ENCODE measurements at places on chromosomes 5 and 9.

DNA sequence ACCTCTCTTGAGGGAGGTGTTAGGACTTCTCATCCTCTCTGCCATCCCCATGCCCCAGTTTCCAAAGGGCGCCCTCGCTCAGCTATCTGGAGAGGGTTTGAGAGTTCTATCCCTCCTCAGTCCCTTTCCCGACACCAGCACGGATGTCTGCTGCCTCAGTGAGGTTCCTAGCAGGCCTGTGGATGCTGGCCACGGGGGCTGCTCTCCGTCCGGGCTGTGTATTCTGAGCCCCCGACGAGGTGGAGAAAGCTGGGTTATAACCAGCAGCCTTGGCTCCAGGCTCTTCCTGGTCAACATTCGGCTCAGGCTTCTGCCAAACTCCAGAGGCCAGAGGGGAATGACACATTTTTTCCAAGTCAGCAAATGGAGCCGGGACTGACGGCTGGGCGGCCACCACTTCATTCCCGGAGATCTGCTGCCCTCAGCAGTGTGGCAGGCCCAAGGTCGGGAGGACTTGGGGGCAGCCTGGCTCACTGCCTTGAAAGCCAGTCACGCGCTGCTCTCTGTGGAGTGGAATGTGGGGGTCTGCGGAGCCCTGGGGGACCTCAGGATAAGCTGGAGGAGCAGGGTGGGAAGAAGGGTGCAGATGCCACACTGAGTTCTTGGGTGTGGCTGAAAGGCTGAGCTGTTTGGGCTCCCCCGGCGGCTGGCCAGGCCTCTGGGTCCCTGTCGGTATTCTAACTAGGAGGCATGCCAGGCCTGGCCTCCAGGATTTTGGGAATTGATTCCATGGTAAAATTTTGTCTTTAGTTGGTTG lies 27.4 kb downstream of the PTPA start:
- no peak for DNase-seq

- DNase-seq = no peak
These were observed 525.7 kb downstream of the TLE4 start for GRCh38 chr9:80097476-80097875.

DNA sequence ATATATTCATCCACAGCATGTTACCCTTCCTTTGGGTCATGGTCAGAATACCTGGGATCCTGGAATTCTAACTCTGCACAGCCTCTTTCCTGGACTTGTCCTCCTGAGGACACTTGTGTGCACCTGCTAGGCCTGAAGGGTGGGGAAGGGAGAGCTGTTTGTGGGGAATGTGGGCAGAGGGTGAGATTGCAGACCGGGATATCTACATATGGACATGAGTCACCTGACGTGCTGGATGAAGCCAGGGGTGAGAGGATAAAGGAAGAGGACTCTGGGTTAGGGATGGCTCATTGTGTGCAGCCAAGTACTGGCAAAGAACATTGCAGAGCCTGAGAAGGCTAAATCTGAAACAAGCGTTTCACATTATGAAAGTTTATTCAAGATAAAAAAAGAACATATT lies 241.4 kb upstream of the RPS23 start:
- no peak for DNase-seq

- DNase-seq = no peak
These were observed 4.7 kb upstream of the YTHDC2 start for GRCh38 chr5:113508756-113509155.

DNA sequence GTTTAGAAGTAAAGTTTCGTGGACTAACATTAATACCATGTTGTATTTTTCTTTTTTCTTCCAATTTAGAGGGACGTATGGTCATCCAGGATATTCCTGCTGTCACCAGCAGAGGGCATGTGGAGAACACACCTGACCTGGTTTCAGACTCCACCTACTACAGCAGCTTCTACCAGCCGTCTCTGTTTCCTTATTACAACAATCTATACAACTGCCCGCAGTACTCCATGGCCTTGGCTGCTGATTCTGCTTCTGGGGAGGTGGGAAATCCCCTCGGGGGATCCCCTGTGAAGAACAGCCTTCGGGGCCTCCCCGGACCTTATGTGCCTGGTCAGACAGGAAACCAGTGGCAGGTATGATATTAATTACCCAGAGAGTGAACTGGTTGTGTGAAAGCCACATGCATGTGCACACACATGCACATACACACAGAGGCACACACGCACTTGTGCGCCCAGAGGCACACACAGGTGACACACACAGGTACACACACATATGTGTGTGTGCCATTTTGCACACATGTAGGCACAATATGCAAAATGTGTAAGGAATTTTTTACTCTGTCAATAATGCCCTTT lies 52.4 kb downstream of the DMRT1 start:
- peak; percentile 63 for DNase-seq

DNA sequence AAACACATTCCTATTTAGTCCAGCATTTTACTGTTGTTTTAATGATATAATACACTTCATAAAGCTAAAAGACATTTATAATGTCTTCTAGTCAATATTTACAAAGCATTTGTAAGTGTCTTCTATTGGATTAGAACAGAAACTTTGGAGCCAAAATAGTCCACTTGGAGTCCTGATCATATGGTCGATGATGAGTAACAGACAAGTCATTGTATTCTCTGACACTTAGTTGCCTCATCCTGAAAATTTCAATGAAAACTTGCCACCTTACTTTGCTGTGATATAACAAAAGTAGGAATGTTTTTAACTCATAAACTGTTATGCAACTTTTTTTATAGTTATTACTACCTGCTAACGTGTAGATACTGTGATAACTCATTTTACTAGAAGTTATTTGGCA lies 132.5 kb downstream of the GABRB2 start:
- no peak for DNase-seq

GRCh38 chr5:134246771-134247427 lies 21.0 kb upstream of the PPP2CA start:
- no peak for DNase-seq

GRCh38 chr9:84974855-84975254 lies 305.3 kb downstream of the NTRK2 start:
- no peak for DNase-seq

- no peak for DNase-seq
These were observed 472.1 kb downstream of the CTNND2 start for GRCh38 chr5:11432116-11432515.

DNA sequence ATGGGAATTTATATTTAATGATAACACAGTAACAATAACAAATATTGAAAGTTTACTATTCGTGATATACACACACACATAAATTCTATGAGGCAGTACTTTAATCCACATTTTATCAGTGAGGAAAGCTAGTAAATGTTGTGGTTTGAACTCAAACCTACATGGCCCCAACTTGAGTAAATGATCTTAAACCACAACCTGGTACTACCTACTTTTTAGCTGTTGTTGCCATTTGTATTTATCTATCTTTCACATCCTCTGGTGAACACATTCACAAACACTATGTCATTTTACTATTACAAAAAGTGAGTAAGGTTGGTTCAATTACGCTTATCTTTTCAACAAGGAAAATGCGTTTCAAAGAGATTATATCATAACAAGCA lies 186.1 kb downstream of the SMC2 start:
- no peak for DNase-seq

DNA sequence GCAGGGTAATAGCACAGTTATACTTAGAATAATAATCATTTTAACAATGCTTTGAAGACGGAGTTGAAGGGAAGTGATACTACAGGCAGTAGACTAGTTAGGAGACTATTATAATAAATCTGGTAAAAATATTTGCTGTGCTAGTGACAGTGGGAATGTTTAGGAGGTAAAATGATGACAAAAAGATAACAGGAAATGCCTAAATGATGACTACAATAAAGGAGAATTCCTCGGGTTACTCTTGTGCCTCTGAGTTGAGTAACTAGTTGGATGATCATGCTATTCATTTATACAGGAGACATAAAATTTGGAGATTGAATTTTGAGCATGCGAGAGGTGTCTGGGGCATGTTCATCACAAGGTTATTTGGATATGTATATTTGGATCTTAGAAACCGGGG lies 32.2 kb upstream of the PAM start:
- no peak for DNase-seq

- no peak for DNase-seq
These were observed 404.7 kb upstream of the TRPC7 start for GRCh38 chr5:136769900-136770684.

DNA sequence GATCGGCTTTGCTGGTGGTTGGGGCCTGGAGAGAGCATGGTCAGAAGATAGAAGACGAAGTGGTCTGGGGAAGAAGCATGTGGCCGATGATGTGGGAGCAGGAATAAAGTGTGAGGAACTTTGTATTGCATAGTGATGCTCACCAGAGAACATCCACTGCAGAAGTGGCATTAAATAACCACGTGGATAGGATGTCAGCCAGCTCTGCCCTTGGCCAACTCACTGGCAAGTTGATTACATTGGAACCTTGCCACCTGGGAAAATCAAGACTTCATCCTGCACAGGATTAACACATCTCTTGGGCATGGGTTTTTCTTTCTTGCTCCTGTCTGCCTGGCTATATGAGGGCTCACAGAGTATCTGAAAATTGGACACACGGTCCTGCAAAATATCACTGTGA lies 217.4 kb downstream of the DMRT2 start:
- no peak for DNase-seq

- DNase-seq = no peak
These were observed 489.4 kb upstream of the WWC1 start for GRCh38 chr5:167801999-167802398.

DNA sequence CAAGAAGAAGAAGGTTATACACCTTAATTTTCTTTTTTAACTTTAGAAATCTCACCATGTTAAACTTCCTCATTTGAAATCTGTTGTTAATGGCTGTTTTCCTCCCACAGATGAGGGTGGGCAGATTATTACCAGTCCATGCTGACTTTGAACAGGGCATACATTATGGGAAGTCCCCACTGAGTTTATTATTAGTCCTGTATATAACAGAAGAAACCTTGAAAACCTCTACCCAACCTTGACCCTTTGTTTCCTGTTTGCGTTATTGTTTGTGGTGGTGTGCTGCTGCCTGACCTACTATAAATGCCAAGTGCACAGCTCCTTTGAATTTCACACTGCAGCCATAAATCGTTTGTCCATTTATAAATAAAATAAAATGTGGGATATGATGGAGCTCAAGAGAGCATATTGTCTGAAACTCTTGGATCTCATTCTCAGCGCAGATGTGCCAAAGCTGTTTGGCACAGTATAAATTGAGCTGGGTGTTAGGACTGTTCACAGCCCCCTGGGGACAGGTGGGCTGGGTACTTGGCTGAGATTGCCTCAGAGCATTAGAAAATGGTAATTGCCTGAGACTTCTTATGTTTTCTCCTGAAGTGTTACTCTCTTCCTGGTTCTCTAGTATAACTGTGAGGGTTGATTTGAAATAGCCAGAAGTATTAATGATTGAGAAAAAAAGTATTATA lies 139.6 kb downstream of the SPATA31D1 start:
- DNase-seq = no peak

- DNase-seq = no peak
These were observed 32.6 kb downstream of the FNBP1 start for GRCh38 chr9:130010151-130010988.

- DNase-seq = no peak
These were observed 70.3 kb upstream of the EQTN start for GRCh38 chr9:27367175-27367798.

DNA sequence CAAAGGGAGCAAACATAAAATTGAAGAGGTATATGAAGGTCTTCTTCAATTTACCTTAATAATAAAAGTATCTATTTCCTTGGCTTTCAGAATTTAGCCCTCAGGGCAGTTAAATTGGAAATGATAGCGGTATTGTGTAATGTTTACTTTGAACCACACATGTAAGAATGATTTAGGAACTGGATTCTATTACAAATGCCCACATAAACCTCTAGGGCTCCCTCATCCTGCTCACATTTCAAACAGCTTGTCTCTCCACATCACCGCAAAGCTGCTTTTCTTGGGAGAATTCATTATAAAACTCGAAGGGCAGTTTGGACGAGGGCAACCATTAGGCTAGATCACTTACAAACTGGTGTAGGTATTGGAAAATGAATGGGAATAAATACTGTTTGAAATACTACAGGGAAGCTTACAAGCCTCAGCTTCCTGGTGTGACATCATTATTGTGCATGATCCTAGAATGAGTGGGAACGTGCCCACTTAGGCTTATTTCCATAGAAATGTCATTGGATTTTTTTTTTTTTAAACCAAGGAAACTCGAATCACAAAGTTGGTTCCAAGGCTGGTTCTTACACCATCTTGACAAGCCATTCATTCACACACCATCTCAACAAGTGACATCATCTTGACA lies 47.3 kb downstream of the MTRR start:
- no peak for DNase-seq

- DNase-seq = no peak
These were observed 79.0 kb downstream of the AK8 start for GRCh38 chr9:132798817-132799790.

DNA sequence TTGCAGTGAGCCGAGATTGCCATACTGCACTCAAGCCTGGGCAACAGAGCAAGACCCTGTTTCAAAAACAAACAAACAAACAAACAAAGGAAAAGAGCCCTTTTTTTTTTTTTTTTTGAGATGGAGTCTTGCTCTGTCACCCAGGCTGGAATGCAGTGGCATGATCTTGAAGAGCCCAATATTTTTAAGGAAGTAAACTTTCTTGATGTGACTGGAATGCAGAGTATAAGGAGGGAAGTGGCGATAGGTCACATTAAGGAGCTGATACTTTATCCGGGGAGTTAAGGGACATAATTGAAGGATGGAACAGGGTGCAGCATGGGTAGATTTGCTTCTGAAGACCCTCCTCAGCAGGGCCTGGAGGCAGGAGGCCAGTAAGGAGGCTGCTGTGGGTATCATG lies 13.0 kb downstream of the NAIF1 start:
- no peak for DNase-seq

GRCh38 chr9:120890320-120891244 lies 13.6 kb upstream of the PHF19 start:
- DNase-seq = peak; percentile 57

DNA sequence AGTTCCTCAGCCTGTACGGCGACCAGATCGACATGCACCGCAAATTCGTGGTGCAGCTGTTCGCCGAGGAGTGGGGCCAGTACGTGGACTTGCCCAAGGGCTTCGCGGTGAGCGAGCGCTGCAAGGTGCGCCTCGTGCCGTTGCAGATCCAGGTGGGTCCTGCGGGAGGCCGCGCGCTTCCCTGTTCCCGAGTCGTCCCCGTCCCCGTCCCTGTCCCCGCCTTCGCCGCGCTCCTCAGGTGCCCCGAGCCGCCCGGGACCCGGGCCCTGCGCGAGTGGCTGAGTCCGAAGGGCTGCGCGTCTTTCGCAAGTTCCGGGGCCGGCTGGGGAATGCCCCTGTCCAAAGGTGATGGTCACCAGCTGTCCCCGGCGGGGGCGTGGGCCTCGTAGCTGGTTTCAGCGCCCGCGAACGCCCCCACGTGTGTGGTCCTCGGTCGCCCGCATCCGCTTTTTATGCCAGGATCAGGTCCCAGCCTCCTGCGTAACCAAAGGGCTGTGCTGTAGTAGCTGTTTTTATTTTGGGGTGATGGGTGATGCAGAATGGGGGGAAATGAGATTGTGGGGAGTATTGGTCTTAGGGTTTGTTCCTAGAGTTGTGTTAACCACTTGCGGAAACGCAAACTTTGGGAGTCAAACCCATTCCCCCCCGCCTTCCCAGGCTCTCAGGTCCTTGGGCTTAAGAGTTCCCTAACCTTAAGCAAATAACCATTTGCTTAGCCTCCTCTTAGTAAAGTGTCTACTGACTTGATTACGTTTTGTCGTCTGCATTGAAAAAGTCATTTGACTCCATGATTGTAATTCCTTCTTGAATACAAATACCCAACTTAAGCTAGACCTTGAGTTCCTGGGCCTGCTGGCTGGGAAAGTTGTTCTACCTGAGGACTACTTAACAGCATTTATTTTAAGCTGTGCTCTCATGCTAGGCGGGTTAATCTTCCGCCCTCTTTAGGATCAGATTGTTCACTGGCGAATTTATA lies 663 bp downstream of the ISOC1 start:
- peak; percentile 52 for DNase-seq

- DNase-seq = no peak
These were observed 112.3 kb downstream of the SLC28A3 start for GRCh38 chr9:84228130-84228720.
